Stimulated activated CD4-positive, alpha-beta T cell treated with anti-CD3 and anti-CD28 coated beads, Interleukin-2, amount 100 ng/mL, for 24 hours (primary cell): ENCODE measurements at places on chromosomes 2 and 18.

DNA sequence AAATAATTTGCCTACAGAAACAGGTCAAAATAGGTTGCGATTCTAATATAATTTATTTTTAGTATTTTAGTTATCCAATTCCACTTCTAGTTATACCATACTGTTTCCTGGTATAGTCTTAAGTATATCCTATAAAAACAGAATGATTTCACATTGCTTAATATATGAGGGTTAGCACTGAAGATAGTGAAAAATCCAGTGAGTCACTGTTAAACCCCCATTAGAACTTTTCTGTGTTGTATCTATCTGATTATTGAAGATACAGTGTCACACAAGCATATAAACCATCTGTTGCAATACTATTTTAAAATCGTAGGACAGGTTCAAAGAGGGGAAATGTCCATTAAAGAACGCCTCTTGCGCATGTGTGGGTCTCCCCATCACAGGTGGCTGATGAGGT, 110.0 kb downstream of the FEZ2 start:
- DNase-seq = no peak

DNA sequence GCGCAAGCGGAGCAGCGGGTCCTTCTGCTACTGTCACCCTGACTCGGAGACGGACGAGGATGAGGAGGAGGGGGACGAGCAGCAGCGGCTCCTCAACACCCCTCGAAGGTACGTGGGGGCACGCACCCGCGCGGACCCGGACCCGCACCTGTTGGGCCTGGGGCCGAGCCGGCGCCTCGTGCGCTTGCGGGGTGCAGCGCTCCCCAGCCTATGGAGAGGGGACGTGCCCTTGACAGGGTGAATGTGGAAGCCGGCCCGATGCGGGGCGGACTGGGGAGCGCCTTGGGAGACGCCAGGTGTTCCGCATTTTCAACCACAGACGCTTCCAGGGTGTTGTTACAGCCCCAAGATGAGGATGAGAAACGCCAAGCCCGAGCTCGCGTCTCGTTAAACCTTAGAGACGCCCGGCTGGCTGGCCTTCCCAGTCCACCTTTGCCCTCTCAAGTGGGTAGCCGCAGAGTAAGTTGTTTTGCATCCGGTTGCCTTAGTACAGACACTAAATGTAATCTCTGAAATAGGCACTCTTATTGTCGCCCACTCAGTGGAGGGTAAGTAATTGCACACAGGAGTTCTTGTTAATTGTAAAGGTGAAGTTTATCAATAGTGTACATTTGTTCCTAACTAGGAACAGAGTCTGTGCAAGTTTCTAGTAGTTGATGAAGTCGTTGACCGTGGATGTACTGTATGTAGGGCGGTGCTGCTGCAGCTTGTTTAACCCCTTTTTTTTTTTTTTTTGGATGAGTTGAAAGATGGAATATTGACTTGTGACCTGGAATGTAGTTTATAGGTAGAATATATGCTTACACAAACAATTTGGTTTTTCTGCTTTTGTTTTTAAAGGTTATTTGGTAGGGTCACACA, 815 bp downstream of the GMCL1 start:
- peak; percentile 47 for DNase-seq

- DNase-seq = no peak
These were observed 26.4 kb downstream of the HDLBP start for GRCh38 chr2:241289053-241289452.

DNA sequence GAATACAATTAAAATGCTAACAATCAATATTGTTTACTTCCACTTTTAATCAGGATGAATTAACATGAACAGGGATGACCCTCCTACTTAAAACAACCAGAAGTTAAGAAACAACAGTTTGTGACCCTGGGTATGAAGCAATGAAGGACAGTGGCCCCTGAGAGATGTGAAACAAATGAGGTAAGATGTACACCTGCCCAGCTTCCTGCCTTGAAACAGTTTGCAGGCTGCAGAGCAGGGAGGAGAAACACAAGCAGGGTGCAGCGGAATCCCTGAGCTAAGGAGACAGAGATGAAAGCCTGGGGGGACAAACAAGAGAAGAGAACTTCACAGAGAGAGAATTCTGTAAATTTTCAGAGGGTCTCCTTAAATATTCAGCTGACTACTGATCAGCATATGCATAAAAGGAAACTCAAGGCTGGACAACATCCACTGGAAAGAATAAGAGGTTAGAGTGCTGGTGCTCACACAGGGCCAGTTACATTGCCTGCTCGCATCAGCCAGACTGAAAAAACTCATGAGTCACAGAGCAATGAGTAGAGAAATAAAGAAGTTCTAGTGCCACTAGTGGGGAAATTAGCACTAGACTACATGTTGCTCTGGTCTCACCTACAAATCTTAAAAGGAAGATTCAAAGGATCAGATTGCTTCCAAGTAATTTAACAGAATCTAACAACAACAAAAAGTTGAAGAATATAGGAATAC, 106.4 kb downstream of the PID1 start:
- DNase-seq = no peak

DNA sequence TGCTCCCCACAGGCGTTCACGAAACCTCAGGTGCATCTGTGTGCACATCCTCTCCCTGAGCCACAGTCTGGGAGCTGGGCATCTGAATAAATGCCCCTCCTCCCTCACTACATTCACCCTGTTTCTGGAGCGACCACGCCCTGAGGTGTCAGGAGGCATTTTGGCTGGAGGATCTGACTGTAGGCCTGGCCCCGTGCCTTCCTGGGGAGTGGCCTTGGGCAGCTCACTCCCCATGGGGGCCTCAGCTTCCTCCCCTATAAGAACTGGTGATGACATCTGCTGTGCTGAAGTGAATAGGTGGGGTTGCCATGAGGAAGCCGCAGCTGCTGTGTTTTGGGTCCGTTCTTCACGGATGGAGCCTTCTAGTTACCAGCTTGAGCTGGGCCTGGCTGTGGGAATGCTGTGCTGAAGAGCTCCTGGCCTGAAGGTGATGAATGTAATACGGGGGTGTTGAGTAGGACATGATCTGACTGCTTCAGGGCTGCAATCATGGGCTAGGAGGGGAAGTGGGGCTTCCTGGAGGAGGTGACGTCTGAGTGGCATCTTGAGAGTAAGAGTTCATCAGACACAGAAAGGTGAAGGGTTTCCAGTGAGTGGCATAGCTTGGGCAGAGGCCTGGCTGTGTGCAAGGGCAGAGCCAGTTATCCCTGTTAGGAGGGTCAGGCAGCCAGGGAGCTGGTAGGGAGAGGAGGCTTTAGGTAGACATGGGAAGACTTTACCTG, 58.2 kb downstream of the GLI2 start:
- DNase-seq = no peak

GRCh38 chr2:29723255-29724001, 198.0 kb downstream of the ALK start:
- no peak for DNase-seq

GRCh38 chr2:146489386-146489785, 1355.4 kb upstream of the ACVR2A start:
- DNase-seq = no peak

DNA sequence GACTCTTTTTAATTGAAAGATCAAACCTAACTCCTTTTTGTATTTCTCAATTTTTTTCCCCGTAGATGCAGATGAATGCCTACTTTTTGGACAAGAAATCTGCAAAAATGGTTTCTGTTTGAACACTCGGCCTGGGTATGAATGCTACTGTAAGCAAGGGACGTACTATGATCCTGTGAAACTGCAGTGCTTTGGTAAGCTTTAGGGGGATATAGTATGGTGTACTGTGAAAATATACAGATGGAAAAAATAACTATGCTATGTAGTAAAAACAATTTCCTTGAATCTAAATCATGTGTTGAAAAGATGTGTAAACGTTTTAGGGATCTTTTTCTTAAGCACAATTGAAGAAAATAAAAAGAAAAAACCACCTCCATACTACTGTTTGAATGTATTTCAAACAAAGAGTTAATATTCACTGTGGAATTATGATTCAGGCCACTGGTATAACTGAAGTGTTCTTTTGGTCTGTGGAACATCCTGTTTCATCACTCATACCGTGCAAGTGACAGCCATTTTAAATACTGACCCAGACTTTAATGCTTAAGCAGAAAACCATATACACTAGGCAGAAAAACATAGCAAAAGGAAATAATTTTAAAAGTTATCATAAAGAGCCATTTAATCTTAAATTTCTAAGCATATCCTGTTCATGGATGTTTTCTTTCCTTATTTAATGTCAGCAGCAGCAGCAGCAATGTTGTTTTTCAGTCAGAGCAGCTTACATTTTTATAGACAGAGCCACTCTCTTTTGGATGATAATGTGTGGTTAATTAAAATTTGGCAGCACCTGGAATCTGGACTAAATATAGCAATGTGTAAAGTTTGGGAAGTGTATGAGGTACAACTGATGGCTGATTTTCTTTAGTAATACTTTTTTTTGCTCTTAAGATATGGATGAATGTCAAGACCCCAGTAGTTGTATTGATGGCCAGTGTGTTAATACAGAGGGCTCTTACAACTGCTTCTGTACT, 112.8 kb upstream of the RASGRP3 start:
- no peak for DNase-seq

DNA sequence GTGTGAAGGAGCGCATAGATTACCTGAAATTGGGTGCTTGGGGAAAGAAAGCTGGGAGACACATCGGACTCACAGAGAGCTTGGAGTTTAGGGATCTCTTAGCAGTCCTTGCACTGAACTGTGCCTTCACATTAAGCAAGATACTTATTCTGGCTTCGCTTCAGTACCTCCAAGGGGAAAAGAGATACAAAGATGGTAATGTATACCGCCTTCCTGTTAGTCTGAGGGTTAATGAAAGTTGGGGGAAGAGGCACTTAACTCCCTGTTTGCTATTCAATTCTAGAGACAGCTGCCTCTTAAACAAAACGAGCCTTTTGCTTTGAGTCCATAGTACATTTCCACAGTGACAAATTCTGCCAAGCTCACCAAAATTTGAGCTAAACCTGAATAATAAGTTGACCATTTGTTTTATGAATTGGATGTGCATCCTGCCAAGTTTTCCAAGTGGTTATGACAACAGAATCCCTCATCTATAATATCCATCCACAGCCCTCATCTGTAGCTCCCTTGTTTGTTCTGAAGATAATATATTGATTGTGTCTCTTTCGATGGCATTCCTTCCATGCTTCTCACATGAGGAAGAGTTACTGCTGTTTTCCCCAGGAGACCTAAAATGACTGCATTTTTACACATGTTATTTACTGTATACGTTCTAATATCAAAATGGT, 287.1 kb upstream of the ATP5MC3 start:
- no peak for DNase-seq
